Fibroblast of upper back skin (primary cell): ENCODE measurements at places on chromosomes 3 and 15.

DNA sequence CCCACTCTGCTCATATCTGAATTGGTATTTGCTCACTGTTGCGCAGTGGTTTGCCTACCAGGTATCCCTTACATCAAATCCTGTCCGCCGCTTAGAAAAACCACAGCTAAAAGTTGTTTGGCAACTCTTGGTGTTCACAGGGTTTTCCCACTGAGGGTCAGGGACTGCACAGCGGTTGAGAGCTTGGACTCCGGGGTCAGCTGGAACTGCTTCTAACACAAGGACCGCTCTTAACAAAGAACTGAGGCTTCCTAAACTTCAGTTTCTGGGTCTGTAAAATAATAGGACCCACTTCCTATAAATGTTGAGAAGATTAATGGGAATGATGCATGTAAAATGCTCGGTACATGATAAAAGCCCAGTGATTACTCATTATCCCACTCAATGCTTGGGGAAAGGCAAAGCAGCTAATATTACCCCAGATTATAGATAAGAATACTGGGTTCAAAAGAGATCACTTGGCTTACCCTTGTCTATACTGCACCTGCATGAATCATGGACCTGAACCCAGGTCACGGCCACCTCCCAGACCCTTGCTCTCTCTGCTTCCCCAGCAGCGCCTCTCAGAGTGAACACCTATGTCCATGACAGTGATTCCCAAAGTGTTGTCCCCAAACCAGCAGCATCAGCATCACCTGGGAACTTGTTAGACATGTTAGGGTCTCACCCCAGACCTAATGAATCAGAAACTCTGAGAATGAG, 36.1 kb downstream of the LIPC start:
- no peak for DNase-seq

DNA sequence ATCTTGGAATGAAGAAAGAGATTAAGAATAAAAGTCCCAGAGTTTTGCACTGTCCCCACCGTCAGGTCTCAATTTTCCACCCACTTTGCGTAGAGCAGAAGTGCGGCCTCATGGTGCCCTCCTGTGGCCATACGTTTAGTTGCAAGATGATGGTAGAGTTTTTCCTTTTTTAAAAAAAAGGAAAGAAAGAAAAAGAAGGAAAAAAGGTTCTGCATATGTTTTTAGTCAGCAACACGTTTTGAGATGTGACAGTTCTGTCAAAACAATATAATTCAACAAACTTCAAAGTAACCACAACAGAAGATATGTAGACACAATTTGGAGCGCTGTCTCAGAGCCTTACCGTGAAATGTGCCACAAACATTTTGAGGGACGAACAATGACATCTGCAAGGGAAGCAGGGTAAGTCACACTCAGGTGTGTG, 24.6 kb downstream of the EBLN2 start:
- peak; percentile 39 for DNase-seq

DNA sequence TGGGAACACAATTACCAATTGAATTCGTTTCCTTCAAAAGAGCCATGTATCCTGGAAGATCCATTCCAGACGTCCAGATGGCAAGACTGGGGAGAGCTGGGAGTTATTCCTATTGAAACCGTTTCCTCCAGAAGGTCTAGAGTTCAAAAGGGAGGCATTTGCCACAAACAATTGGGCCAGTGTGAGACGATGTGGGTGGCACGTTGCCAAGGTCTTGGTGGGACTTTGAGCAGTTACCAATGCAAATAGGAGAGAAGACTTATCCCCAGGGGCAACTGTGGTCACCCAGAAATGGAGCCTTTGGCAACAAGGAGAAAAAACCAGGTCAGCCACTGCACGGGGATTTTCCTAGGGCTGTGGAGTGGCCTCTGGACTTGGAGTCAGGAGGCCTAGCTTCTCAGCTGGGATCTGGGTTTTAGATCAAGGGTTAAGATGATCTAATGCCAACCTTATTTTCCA, 29.6 kb upstream of the TLE3 start:
- DNase-seq, result no peak

GRCh38 chr3:35392187-35392586, 247.1 kb upstream of the ARPP21 start:
- no peak for DNase-seq

DNA sequence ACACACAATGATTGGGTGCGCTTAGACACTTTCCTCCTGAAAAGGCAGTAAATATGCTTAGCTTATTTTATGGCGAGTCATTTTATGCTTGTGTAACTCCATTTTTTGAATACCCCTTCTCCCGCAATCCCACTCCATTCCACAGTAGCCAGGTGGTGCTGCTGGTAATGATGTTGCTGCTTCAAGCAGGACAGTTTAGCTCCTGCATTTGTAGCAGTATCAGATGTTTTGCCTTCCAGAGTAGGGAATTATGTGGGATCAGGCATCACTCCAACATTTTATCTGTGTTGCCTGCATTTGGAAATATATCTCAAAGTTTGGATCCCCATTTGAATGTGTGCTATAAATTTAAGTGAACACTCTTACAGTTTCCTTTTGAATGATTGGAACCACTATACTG, 302.1 kb upstream of the SGO1 start:
- DNase-seq, result peak; percentile 64

- DNase-seq, result peak; percentile 41
Measured at GRCh38 chr15:69359722-69360121, 54.4 kb upstream of the KIF23 start.

DNA sequence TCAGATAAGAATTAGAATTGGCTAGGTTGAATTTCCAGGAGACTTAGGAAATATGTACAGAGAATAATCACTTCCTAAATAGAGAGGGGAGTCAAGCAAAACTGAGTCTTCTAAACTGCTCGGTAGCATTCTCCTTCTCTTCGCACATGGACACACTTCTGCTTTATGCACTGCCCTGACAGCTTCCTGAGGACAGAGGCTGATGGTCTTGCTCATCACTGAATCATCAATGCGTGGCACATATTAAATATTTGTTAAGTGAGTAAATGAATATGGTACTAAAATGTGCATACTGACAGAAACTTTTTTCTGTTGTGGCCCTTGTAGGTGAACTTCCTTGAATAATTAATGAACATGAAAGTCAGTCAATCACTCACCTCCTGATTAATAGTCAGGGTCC, 315.5 kb downstream of the FHIT start:
- DNase-seq, result peak; percentile 83

GRCh38 chr15:32994810-32995424, 199.6 kb downstream of the FMN1 start:
- DNase-seq, result peak; percentile 76

- DNase-seq, result no peak
Measured at GRCh38 chr15:80832686-80833085, 53.5 kb downstream of the CEMIP start.

GRCh38 chr15:101128221-101129015, 123.4 kb downstream of the CHSY1 start:
- peak; percentile 97 for DNase-seq

DNA sequence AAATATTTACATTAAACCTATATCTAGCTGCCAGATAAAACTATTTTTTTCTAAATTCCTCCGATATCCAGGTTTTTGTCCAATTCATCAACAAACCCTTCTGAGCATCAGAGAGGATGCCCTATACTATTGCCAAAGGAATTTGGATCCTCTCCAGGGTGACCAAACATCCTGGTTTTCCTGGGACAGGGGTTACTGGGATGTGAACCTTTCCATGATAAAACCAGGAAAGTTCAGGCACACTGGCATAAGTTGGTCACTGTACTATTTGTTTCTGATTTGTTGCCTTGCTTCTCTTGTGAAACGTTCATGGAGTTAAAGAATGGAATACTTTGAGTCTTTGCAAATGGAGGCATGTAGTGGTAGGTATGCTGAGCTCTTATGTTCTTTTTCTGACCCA, 63.5 kb downstream of the TLNRD1 start:
- DNase-seq, result no peak

- DNase-seq, result no peak
Measured at GRCh38 chr15:46297766-46298165, 662.9 kb downstream of the SQOR start.

DNA sequence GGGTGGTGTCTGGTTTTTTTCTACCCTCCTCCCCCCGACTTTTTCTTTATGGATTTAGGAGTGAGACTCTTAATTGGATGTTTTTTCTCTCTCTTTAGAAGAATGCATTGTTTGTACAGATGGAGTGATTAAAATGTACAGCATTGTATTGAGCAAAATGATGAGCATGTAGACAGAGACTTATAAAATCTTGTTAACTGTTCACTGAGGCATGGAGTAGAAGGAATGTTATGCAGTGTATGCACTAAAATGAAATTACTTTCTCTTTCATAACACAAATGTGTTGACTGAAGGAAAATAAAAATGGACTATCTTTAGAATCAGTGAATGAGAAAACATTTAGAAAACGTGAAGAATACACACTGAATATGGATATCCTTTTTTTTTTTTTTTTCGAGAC, 39.8 kb downstream of the ZFAND6 start:
- DNase-seq, result no peak

DNA sequence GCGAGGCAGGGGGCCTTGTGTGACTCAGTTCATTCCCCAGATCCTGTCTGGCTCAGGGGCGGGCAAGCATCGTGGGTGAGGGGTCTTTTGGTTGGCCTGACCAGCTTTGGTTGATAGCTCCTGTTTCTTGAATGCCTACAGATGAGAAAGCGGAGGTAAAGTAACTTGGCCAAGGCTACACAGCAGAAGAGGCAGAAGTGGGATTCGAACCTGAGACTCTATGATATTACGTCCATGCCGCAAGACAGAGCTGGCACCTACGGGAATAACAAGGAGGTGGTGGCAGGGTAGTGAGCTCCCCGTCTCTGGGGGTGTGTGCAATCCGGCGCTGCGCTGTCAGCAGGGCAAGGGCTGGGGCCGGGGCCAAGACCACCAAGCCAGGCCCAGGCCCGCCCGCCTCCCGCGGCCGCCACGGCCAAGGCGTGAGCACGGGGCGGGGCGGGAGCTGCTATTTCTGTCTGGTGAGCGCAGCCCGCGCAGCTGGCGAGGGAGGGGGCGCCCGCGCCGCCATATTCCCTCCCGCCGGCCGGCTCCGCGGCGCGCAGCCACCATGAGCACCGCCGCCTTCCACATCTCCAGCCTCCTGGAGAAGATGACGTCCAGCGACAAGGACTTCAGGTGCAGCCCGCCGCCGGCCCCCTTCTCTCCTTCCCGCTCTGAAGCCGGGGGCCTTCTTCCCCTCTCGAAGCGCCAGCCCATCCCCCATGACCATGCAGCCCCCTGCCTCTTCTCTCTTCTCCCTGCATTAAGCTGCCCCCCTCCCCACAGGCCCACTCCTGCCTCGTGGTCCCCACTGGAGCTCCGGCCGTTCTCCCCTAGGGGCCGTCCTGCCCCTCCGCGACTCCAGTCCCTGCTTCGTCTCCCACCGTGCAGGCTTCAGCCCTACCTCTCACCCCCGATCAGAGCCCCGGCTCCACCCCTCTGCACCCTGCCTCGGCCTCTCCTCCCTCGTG, at the start of gene CAND2:
TSS of gene CAND2 (plus strand) at position 510 of the 953 bp plus-strand sequence. CDS start at position 551, 41 bp downstream.
- DNase-seq, result peak; percentile 53
